Bronchial smooth muscle cell (primary cell): ENCODE measurements at places on chromosomes 11 and 22. TPM values are rescaled to one million over a fixed set of nuclear protein-coding genes. Genes with fewer than 3 reads are reported as not detected.

USH1C gene
- total RNA-seq, result not detected in 2 replicates

MIF gene
- total RNA-seq, result 253 and 433 TPM in 2 replicates

MYRF gene
- total RNA-seq, result 0.09 and 0.16 TPM in 2 replicates

ABTB2 gene
- total RNA-seq, result 2.3 and 3.8 TPM in 2 replicates

TENM4 gene
- total RNA-seq, result 93.3 and 139 TPM in 2 replicates

HMOX1 gene
- total RNA-seq, result 202 and 240 TPM in 2 replicates

TRIM48 gene
- total RNA-seq, result not detected in 2 replicates

GGTLC3 gene
- not detected in 2 replicates for total RNA-seq

MAPK8IP2 gene
- total RNA-seq, result 0.26 and 0.32 TPM in 2 replicates

C22orf42 gene
- total RNA-seq, result not detected in 2 replicates

GSTT2B gene
- 1.4 and 3.2 TPM in 2 replicates for total RNA-seq

HEPN1 gene
- total RNA-seq, result not detected in 2 replicates

PAAF1 gene
- total RNA-seq, result 12.3 and 15.5 TPM in 2 replicates

IGSF9B gene
- total RNA-seq, result 0.17 and 0.79 TPM in 2 replicates

MS4A14 gene
- total RNA-seq, result not detected in 2 replicates

SCUBE2 gene
- 0.79 and 4.0 TPM in 2 replicates for total RNA-seq

UBQLN3 gene
- 0.09 and 0.16 TPM in 2 replicates for total RNA-seq

DCHS1 gene
- 13.7 and 28.4 TPM in 2 replicates for total RNA-seq

MS4A4A gene
- not detected in 2 replicates for total RNA-seq

AMOTL1 gene
- 22.4 and 29.7 TPM in 2 replicates for total RNA-seq

AHNAK gene
- total RNA-seq, result 361 and 516 TPM in 2 replicates

CDHR5 gene
- total RNA-seq, result not detected in 2 replicates

PTPRJ gene
- total RNA-seq, result 1.8 and 4.9 TPM in 2 replicates

TMEM121B gene
- total RNA-seq, result 0.09 TPM in 1 of 2 replicates, not detected in the other

LDLRAD3 gene
- total RNA-seq, result 7.9 and 12.6 TPM in 2 replicates

OVOL1 gene
- total RNA-seq, result not detected in 2 replicates

CDC42EP1 gene
- 3.3 and 4.1 TPM in 2 replicates for total RNA-seq

PATE4 gene
- total RNA-seq, result not detected in 2 replicates
